Activated T-helper 2 cell treated with anti-CD3 and anti-CD28 coated beads, Interferon-gamma antibody, Interleukin-2, Interleukin-4, amounts not matched to agents 10 μg/mL and 5 μg/mL and 100 μg/mL, durations not matched to agents 14 hours and 24 hours and 36 hours (primary cell): ENCODE measurements at places on chromosomes 3 and 15. TPM values are rescaled to one million over a fixed set of nuclear protein-coding genes. Genes with fewer than 3 reads are reported as not detected.

- H3K4me3 ChIP-seq, result no peak overlapping the region
- H3K36me3 ChIP-seq, result no peaks in the 10 kb centered on the region
- no peaks in the 10 kb centered on the region for H3K27me3 ChIP-seq
- DNase-seq, result no peak
- no peaks in the 10 kb centered on the region for H3K4me1 ChIP-seq
Measured at GRCh38 chr3:78736863-78737262, 1030.9 kb downstream of the ROBO1 start.

GRCh38 chr3:142279965-142280590 is 54.7 kb upstream of the GK5 start:
- H3K4me3 ChIP-seq, result no peak overlapping the region
- peak; percentile 26 for DNase-seq
- H3K27ac ChIP-seq, result peak overlapping the region; percentile 24

DNA sequence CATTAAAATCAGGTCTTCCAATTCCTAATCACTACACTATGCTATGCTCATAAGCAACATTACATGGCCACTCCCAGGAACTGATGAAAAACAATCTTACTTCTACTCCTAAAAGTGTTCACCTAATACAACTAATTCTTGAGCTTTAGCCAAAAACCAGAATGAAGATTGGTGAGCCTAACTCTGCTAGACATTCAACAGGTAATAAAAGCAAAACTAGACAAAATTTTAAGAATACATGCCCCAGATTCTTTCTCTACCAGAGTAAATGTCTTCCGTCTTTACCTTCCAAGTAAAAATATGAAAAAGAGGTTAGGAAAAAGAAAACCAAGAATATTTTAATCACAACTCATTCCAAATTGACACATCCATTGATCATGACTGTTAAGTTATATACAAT is 31.3 kb downstream of the ATP13A3 start:
- peaks cover 58% of the 10 kb centered on the region for H3K36me3 ChIP-seq
- H3K4me3 ChIP-seq, result no peak overlapping the region
- H3K27ac ChIP-seq, result no peak overlapping the region
- no peak for DNase-seq
- no peaks in the 10 kb centered on the region for H3K4me1 ChIP-seq

GRCh38 chr3:113719294-113719693 is 22.9 kb upstream of the USF3 start:
- no peaks in the 10 kb centered on the region for H3K27me3 ChIP-seq
- peaks cover 19% of the 10 kb centered on the region for H3K4me1 ChIP-seq
- no peak overlapping the region for H3K4me3 ChIP-seq
- no peak for DNase-seq
- H3K36me3 ChIP-seq, result peaks cover 69% of the 10 kb centered on the region
- no peak overlapping the region for H3K27ac ChIP-seq

DNA sequence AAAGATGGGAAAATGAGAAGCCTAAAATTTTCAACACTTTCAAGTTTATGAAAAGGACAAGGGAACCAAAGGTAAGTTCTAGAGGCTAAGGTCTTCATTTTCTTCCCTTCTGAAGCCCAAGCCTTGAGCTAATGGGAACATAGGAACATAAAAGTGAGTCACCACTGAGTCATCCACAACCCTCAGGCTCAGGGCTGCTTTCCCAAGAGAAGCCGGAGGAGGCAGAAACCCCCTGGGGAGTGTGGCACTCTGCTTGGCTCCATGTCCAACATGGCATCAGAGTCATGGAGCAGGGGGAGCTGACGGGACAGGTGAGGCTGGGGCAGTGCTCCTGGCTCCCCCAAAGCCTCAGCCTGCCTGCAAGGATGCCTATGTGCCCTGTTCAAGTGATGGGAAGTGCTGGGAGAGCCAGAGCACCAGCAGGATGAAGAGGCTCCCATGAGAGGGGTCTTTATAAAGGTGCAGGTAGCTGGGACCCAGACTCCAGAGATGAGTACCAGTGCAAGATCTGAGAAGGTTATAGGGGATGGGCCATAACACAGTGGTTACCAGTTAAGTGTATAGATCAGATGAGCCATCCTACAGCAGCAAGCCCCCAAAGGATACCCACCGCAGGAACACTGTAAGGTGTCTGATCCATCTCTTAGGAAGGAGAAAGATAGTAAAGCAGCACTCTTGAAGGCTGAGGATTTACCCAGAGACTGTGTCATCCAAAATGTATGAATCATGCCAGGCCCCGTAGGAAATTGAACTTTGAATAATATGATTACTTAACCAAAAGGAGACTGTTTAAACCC is 31.8 kb upstream of the RYR3 start:
- H3K4me1 ChIP-seq, result no peaks in the 10 kb centered on the region
- H3K36me3 ChIP-seq, result no peaks in the 10 kb centered on the region
- H3K27me3 ChIP-seq, result peaks cover 2% of the 10 kb centered on the region

The C3orf22 gene
- total RNA-seq, result not detected in 2 replicates
